ENCODE measurements at places on chromosomes 13 and 19. TPM values are rescaled to one million over a fixed set of nuclear protein-coding genes. Genes with fewer than 3 reads are reported as not detected.

Gene ZFP28
- 18.3 TPM for polyA plus RNA-seq

GRCh38 chr19:31260171-31260933 is 88.9 kb downstream of the TSHZ3 start:
- no peak for DNase-seq

Gene C1QTNF9B
- 1.4 TPM for polyA plus RNA-seq

GRCh38 chr13:103514619-103515018 is 448.4 kb upstream of the SLC10A2 start:
- no peak for DNase-seq

GRCh38 chr13:74026753-74027152 is 107.5 kb downstream of the KLF12 start:
- no peak for DNase-seq

- no peak for DNase-seq
Observed at GRCh38 chr19:16588824-16589577, 16.8 kb upstream of the SLC35E1 start.

DNA sequence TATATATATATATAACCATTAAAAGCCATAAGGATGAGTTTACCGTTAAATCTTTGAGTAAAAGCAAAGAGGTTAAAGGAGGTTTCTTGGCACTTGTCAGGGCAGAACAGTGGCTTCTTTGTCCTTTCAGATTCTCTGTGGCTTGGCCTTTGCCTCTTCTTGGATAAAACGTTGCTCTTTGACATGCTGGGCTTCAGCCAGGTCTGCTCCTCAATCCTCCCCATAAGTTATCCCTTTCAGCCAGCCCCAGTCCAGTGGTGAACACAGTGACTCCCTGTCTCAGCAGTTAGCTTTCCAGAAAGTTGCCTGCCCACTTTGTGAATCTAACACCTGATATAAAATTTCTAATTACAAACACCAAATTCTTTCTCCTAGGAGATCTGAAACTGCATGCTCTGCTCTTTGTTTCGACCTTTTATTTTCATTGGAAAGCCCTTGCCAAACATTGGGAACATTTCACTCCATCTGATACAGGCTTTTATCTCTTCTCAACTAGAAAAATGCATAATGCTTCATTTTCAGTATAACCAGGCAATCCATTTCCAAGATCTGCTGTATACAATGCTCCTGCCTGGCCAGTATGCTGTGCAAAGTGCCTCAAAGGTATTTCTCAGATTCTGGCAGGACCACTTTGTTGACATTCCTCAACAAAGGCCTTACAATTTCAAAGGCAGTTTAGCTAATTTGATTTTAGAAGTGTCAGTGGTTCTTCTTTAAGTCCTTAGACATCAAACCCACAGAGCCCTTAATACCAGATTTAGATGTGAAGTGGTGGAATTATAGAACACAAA is 16.2 kb upstream of the MED4 start:
- DNase-seq, result no peak

GRCh38 chr19:6421075-6422014 is 3.3 kb downstream of the KHSRP start:
- DNase-seq, result no peak

GRCh38 chr19:30167206-30167868 is 204.8 kb upstream of the ZNF536 start:
- no peak for DNase-seq

- DNase-seq, result no peak
Observed at GRCh38 chr13:74024856-74025255, 109.3 kb downstream of the KLF12 start.

DNA sequence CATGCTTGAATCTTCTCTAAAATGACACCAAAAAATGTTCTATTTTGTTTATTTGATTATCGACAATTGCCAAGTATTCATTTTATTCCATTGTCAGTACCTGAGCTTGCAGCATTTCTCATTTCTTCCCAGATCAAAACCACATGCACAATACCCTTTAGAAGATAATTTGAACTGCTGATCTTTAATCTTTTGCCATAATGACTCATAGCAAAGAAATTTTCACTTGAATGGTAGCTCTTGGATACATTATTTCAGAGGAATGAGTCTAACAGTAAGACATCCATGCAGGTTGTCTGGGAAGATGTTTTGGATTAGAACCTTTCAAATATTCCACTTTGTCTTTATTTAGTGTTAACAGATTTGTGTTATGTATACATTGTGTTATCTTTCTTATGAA is 42.0 kb upstream of the RXFP2 start:
- DNase-seq, result no peak

GRCh38 chr19:42872608-42873007 is 6.9 kb downstream of the PSG1 start:
- no peak for DNase-seq

DNA sequence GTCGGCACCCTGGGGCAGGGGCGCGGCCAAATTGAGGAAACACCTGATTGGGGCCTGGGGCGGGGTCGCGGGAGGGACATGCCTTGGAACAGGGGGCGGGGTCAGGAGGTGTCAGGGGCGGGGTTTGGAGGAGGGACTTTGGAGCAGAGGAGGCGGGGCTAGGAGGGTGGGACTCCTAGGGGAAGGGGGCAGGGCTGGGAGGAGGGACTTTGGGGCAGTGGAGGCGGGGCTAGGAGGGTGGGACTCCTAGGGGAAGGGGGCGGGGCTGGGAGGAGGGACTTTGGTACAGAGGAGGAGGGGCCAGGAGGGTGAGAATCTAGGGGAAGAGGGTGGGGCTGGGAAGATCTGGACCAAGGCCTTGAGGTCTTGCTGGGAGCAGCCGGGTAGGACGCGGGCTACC is 21.9 kb downstream of the GRIN2D start:
- DNase-seq, result no peak

DNA sequence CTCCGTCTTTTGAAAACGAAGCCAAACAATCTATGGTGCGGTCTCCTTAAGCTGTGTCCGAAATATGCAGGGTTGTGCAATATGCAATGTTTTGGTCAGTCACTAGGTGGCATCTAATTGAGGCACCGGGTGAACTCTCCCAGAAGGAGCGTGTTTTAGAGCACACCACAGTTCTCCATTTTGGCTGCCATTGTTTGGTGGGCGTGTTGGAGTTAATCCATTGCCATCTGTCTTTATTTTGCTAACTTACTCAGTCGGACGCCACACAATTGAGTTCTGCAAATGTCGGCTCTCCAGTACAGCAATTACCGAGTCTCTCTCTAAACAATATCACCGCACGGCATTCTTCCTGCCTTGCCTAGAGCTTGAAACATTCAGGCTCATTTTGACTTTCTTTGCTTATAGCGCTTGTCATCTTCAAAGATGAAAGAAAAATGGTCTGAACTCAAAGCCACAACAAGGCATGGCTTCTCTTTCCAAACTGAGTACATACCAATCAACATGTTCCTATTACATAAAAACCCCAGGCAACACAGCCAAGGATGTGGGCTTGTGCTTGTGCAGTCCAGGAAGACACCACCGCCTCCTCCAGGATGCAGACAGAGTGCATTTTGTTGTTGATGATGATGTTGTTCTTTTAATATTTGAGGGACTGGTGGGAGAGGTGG is 182.0 kb upstream of the SERP2 start:
- DNase-seq, result peak; percentile 57

- peak; percentile 66 for DNase-seq
Observed at GRCh38 chr19:49057636-49058234, at the start of gene CGB7. Gene CGB7, minus strand, starts transcription at chr19:49057749. Its CDS starts 2,374 bp downstream, at chr19:49055375.

Gene TUBA3C
- polyA plus RNA-seq, result not detected

DNA sequence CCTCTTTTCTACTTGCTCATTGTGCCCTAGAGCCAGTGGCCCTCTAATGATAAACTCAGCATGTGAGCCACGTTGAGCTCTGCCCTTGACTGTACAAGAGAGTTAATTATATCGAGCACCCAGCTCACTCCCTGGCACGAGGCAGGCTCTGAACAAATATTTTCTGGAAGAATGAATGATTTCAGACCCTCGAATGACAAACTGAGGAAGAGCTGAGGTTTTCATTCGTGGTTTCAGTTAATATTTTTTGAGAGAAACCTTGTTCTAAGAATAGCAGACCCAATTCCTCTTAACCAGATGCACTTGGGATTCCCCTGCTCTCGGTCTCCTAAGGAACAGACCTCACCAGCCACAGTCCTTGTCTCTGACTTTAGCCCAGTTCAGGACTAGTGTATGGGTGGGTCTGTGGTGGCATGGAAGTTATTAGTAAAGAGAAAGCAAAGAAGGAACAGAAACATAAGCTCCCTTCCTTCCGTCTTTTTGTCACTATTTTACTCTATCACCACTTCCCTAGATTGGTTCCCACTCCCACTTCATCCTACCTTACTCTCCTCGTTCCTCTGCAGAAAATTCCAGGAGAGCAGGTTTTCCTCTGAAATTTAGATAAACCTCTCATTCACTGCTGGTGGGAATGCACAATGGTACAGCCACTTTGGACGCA is 22.1 kb upstream of the WDFY2 start:
- DNase-seq, result no peak

- DNase-seq, result peak; percentile 51
Observed at GRCh38 chr13:30572859-30573275, 44.9 kb upstream of the USPL1 start.

- no peak for DNase-seq
Observed at GRCh38 chr13:52399708-52400107, 6.3 kb downstream of the THSD1 start.

DNA sequence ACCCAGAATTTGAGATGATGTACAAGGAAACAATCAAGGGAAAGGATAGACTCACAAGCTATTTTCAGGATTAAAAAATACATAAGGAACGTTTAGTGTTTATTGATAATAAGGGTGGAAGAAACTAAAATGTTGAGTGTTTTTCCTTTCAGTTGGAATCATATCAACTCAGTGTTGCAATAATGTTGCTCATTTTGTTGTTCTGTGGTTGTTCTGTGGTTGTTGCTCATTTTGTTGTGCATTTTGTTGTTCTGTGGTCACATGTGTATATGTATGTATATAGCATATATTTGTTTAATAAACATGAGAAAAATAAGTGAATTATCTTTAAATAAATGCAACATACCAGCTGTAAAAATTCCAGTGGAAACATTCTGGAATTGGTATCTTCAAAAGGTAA is 262.4 kb upstream of the SPRY2 start:
- no peak for DNase-seq

Gene LRRC63
- polyA plus RNA-seq, result 0.18 TPM

Gene SYMPK
- polyA plus RNA-seq, result 75.1 TPM

Gene CGB1
- not detected for polyA plus RNA-seq

DNA sequence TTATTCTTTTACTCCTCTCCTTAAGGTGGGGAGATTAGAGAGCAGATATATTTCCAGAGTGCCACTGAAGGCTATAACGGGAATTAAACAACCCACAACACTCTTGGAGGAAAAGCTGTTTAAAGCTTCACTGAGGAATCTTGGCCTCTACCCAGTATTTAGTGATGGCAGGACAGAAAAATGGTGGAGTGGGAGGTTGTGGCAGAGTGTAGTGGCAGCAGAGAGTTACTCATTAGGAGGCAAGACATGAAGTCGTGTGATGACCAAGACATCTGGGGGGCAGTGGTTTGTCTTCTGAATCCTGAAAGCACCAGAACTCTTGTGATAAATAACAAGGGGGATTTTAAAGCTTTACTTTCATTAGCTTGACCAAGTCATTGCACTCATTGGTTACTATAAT is 563.5 kb upstream of the SLITRK5 start:
- no peak for DNase-seq

Gene VMAC
- polyA plus RNA-seq, result 8.7 TPM

DNA sequence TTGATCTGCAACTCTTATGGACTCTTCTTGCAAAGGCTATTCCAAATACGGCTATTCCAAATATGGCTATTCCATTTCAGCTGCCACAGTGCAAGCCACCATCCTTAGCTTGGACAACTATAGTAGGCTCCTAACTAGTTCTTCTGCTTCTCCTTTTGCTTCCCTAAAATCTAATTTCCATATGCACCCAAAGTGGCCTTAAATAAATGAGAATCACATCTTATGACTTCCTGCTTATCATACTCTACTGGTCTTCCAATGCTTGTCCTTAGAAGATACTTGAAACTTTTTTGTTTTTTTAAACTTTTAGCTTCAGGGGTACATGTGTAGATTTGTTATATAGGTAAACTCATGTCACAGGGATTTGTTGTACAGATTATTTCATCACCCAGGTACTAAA is 4.9 kb downstream of the UCHL3 start:
- no peak for DNase-seq

GRCh38 chr13:25178070-25178469 is 6.0 kb upstream of the AMER2 start:
- no peak for DNase-seq

DNA sequence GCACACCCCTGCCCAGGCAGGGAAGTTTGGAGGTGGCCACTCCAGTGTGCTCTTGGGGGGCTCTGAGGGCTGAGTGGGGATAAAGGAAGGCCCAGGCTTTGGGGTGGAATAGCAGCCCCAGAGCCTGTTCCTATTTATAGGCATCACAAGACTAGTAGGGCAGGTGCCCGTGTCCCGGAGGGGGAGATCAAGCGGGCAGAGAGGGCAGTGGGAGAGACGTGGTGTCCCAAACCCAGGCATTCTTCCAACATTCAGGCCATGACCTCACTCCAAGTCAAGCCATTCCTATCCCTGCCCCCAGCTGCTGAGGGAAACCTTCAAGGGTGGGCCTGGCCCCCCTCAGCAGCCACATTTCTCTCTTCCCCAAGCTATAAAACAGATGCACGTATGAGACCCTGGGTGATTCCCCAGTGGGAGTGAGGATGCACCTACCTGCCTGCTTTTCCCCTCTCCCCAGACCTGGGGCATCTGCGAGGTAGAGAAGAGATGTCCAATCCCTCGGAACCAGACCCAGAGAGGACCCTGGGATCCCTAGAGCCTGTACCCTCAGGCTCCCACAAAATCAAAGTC is 3.9 kb downstream of the WIZ start:
- no peak for DNase-seq

- DNase-seq, result no peak
Observed at GRCh38 chr19:4066176-4066606, 508 bp downstream of the ZBTB7A start.

Gene GFY
- not detected for polyA plus RNA-seq

DNA sequence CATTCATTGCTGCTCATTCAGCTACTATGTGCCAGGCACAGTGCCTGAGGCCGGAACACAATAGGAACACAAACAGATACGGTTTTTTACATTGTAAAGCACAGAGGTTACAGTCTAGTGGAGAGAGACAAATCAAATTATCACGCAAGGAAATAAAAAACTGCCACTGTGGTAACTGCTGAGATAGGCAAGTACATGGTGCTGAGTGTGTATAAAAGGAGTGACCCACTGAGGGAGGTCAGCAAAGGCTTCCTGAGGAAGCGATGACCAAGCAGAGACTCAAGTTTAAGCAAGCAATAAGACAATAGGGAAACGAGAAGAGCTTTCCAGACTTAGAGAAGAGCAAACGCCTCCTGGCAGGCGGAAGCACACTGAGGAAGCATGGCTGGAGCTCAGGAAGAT is 56.4 kb downstream of the NUFIP1 start:
- no peak for DNase-seq

All from left kidney (tissue), 8 donors.